ENCODE measurements at places on chromosomes 11 and 22. TPM values are rescaled to one million over a fixed set of nuclear protein-coding genes. Genes with fewer than 3 reads are reported as not detected.

OTUB1 gene
- 50.9 TPM for total RNA-seq

- DNase-seq = no peak
Observed at GRCh38 chr11:94641167-94641761, 74.1 kb downstream of the PIWIL4 start.

UBE2L6 gene
- total RNA-seq = 17.3 TPM

DNA sequence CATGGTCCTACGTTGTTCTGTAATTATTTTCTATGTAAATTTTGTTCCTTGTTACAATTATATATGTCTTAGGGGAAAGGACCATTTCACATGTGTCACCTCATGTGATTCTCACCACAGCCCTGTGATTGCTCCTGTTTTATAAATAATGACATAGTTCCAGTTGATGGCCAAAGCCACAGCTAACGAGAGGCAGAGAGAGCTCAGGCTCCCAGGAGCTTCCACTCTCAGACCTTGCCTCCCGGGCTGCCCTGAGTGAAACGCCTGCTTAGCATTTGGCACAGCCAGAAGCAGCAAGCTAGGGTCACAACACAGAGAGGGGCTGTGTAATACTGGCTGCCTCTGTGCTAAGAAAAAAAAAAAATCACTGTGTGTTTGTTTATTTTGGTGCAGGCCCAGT is 5.9 kb downstream of the TMEM121B start:
- no peak for DNase-seq

DNA sequence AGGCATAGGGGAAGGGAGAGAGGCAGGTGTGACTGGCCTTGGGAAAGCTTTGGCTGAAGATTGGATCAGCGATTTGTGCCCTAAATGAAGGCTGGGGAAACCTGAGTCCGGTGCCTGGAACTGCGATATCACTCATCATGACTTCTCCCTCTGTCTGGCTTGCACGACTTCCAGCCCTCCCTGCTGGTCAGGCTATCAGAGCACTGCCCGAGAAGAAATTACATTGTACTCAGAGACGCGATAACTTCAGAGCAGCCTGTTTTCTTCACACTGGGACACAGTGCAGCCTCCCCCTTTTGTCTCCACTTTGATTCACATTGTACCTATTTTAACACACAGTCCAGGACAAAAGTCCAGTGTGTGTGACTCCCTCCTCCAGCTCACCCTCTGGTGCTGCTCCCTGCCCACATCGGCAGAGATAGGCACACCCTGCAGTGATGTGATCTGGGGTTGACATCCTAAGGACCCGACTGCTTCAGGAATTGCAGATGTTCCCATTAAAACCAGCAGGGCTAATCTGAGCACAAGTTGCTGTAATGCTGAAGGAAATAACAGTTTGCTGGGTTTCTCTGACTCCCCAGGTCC is 62.1 kb upstream of the CADM1 start:
- DNase-seq = no peak

DNA sequence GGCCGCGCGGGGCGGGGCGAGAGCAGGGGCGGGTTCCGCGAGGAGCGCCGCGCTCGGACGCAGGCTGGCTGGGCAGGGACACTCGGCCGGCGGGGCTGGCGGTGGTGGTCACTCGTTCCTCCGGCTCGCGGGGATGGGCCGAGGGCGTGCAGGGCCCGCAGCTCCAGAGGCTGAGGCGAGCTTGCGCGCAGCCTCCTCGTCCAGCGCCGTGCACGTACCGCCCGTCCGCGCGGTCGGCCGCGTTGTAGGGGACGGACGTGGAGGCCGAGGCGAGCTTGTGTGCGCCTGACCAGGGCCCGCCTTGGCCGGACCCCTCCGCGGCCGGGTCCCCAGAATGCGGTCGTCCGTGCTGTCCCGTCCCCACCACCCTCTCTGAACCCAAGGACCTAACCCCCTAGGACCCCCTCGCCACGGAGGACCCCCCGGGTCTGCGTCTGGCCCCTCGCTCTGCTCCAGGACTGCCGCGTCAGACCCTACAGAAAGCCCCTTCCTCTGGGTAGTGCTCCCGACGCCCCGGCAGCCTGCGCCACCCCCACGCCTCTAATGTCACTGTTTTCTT is 569 bp upstream of the YPEL1 start:
- no peak for DNase-seq

DNA sequence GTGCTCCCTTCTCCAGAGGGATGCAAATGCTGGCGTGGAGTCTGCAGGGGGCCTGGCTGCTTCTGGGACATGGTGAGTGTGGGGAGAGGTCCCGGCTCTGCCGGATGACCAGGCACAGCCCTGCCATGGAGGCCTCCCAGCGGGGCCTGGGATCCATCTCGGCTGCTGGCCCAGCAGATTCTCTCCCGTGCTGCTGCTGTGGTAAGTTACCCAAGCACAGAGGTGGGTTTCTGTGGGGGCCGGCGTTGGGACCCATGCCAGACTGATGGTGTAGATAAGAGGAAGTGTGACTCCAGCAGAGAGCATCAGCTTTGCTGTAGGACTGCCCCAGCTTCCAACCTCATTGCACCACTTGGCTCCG is 147.5 kb upstream of the B3GAT1 start:
- DNase-seq = no peak

APOL1 gene
- total RNA-seq = 0.14 TPM

Measured in MCF 10A (cell line).